ENCODE measurements at places on chromosomes 1 and 21.

GRCh38 chr1:165452336-165453130 lies 7.6 kb upstream of the RXRG start:
- DNase-seq, result no peak

DNA sequence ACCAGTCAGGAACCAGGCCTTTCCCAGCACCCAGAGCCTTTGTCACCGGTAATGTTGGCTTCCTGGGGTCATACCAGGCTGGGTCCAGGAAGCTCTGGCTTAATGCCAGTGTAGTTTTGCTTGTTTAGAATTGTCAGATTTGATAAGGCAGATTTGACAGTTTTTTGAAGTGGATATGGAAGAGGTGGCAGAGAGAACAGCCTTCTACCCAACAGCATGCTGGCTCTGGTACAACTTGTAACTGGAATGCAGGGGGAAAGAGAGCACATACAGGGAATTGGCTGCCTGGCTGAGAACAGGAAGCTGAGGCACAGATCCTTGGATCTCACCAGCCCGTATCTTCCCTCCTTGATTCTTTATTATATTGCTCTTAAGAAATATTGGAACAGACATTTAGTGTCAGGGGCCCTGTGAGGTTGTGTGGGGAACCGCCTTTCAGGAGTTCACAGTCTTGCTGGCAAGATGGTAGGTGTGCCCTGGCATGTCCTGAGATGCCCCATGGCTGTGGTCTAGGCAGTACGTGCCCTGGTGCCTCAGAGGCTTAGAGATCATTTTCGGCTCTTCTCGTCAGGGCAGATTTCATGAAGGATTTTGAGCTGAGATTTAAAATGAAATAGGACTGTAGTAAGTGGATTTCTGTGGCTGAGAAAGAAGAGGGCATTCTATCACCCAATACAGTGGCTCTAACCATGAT lies 227.0 kb downstream of the PBX1 start:
- DNase-seq, result no peak

GRCh38 chr21:42666023-42666747 lies 12.8 kb downstream of the PDE9A start:
- DNase-seq, result peak; percentile 39

DNA sequence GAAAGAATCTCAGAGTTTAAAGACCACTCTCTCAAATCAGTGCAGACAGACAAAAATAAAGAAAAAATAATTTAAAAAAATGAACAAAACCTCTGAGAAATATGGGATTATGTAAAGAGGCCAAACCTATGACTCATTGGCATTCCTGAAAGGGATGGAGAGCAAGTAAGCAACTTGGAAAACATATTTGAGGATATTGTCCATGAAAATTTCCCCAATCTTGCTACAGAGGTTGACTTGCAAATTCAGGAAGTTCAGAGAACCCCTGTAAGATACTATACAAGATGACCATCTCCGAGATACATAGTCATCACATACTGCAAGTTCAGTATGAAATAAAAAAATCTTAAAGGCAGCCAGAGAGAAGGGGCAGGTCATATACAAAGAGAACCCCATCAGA lies 43.7 kb upstream of the IVNS1ABP start:
- DNase-seq, result no peak

- DNase-seq, result no peak
Observed at GRCh38 chr1:193706766-193707165, 520.4 kb upstream of the B3GALT2 start.

- DNase-seq, result no peak
Observed at GRCh38 chr1:59674595-59674994, 140.2 kb upstream of the HOOK1 start.

DNA sequence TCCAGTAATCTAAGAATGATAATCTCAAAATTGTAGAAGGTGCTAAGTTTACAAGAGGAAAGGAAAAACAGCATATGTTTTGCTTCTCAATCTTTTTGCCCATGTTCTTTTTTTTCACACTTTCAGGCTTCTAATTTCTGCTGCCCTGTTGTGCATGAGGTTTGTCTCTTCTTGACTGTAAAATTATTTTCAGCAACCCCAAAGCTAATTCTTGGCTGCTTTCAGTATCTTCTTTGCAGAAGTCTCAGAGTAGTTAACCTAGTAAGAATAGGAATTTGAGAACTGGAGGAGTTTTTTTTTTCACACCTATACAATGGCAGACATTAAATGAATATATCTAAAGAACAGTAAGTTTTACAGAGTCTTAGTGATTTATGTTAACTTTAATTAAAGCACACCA lies 26.4 kb downstream of the DENND2D start:
- no peak for DNase-seq

GRCh38 chr1:150176593-150176992 lies 26.9 kb downstream of the PLEKHO1 start:
- no peak for DNase-seq

GRCh38 chr21:32347977-32348376 lies 44.8 kb downstream of the URB1 start:
- DNase-seq, result no peak

DNA sequence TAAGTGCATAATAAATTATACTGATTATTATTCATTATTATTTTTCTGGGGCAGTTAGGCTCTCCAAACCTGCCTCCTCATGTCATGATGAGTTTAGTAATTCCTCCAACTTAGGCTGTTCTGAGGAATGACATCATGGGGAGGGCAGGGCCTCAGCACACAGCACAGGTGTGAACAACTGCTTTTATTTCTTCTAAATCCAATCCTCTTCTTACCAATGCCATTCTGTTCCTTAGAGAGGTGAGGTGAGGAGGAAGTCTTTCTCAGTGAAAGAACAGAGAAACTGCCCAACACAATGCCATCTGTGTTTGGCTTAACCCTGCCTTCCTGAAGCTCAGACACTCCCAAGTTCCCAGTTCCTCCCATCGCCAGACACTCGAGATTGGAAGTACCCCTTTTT lies 45.4 kb upstream of the WASF2 start:
- no peak for DNase-seq

GRCh38 chr1:26529655-26530409 lies at the start of gene RPS6KA1:
Gene RPS6KA1, plus strand, starts transcription at chr1:26529761. Its CDS starts 160 bp downstream, at chr1:26529921.
- peak; percentile 61 for DNase-seq
